ENCODE measurements at places on chromosomes 1 and 21.
A peak's percentile ranks its signal among the peaks of the same experiment; 100 is the strongest.

GRCh38 chr21:43961382-43961909 is 50.7 kb upstream of the TRAPPC10 start:
- no peak for DNase-seq

DNA sequence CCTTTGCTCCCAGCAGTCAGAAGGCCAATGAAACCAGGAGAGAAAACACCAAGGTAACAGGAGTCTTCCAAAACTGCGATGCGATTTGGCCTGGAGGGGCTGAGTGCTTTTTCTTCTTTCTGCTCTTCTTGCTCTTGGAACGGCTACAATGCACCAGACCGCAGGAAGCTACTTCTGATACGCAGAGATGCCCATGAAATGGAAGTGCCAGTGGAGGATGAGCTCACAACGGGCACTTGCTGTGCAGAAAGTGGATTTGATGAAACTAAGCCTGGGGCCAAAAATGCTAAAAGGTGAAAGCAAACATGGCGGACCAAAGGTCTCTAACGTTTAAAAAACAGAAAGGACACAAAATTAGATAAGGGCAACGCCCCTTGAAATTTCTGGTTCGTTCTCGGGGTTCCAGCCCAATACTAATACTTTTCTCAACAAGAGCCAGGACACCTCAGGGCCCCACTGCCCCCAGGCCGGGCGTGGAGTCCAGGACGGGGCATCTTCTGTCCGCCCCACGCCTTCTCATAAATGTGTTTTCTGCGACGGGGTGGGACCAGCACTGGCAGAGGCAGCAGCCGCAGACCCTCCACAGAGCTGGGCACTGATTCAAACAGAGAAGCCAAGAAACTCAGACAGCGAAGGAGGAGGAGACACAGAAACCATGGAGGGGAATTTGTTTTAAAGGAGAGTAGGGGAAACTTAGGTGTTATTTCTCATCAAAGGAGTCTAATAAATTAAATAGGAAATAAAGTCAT is 101.3 kb downstream of the CRYAA start:
- no peak for DNase-seq

- DNase-seq, result no peak
Measured at GRCh38 chr1:5887971-5888361, 104.3 kb downstream of the NPHP4 start.

- no peak for DNase-seq
Measured at GRCh38 chr1:241610056-241610815, 29.9 kb downstream of the CHML start.

GRCh38 chr1:234913771-234914170 is 214.9 kb downstream of the TOMM20 start:
- no peak for DNase-seq

GRCh38 chr21:33816174-33816573 is 99.4 kb downstream of the ATP5PO start:
- no peak for DNase-seq

DNA sequence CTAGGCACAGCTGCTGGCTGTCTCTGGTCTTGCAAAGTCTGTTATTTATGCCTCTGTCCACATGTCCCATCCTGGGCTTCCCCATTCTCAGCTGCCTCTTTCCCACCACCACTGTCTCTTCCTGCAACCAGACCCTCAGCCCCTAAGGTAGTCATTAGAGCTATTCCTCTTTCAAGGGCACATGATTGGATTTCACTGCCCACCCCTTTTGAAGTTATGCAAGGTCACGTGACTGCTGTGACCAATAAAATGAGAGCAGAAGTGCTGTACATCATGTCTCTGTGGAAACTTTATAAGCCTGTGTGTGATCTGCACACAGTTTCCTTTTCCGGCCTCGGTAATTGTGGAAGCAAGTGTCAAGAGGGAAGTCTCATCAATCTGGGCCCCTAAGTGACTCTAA is 136.6 kb upstream of the HMGB4 start:
- DNase-seq, result no peak

DNA sequence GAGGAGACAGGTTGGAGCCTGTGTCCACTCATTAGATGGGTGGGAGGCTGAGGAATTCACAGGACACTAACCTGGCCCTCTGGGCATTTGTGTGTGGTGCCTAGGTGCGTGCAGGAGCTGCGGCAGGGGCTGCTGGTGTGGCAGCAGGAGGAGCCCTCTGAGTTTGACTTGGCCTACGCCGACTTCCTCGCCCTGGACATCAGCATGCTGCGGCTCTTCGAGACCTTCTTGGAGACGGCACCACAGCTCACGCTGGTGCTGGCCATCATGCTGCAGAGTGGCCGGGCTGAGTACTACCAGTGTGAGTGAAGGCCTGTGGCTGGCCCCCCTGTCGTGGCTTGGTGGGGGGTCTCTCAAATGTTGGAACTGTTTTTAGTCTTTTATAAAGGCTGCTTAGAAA is 3.6 kb downstream of the XKR8 start:
- no peak for DNase-seq

DNA sequence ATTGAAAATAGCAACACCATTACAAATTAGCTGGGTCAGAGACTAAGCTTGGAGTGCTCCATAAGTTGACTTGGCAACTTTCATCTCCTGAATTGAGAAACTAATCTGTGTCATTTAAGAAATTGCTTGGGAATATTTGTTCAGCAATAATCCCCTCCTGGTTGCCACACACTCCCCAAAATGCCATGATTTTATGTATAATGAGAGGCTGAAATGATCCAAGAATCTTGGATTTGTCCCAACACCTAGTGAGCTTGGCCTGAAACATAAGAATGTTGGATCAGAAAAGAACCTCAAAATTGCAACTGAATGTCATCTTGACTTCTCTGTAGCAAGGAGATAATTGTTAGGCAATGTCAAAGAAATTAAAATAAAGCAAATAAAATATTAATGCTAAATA is 805.9 kb upstream of the ADAMTS5 start:
- no peak for DNase-seq

DNA sequence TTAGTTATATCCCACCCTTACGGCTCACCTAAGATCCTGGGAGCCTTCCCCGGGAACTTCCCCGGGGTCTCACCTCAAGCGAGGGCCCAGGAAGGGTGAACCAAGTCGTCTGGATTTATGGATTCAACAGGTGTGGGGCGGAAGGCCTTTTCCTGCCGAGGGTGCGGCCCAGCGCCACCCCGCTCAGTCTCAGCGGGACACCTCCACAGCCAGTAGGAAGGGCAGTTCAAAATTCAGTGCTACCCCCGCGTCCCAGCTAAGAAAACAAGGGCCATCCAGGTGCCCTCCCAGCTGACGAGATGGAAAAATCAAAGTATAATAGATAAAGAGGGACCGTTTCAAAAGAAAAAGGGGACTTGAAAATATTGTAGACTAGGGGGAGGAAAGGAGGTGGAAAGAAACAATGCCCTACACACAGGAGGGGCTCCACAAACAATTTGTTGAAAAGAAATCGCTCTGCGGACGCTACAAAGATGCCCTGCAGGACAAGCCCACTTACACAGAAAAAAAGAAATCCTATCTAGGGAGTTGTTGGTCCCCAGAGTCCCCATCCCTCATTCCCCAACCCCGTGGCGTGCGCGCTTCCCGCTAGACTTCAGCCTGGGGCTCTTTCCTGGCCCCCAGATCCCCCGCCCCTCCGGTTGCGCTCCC is 1.3 kb downstream of the SLC2A1 start:
- DNase-seq, result no peak

DNA sequence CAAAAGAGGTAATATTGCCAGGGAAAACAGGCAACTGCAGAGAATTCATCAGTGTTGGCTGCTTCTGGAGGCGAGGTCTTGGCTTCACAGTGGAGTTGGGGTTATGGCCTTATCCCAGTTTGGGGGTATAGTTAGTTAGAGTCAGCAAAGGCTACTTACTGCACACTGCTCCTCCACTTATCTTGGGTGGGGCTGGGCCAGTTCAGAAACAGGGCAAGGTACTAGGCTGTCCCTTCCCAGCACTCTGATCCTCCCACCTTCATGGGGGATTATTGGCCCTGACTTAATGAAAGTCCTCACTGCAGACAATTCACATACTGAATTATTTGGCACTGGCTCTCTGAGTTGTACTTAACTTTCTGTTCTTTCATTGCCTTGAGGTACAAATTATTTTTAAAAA is 189.6 kb downstream of the NRIP1 start:
- no peak for DNase-seq

GRCh38 chr1:2204415-2205190 is 10.0 kb upstream of the FAAP20 start:
- DNase-seq, result peak; percentile 77

GRCh38 chr1:51927029-51927428 is 48.5 kb upstream of the NRDC start:
- no peak for DNase-seq

All from midbrain (tissue), 1 donor.